ENCODE measurements at places on chromosomes 5 and 9.

- DNase-seq = peak; percentile 26
These were observed at the start of gene LRRTM2 for GRCh38 chr5:138874771-138875551. TSS of gene LRRTM2 (minus strand) at chr5:138875335. CDS start at chr5:138874911, 424 bp downstream.

DNA sequence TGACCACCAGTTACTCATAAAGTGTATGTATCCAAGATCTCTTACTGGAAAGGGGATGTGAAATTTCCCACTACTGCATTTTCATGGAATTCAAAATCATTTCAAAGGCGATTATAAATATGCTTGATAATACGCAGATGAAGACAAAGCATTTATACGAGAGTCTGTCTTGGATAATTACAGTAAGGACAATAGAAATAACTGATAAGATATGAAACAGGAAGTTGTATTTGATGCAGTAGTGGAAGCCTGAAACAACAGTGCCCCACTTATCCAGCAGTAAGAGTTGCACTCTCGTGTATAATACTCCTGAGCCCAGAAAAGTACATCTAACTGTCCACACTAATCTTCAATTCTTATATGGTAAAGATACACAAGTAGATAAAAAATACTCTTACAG is 188.7 kb upstream of the POU5F2 start:
- DNase-seq = no peak

GRCh38 chr5:145936401-145937131 is at the start of gene SH3RF2:
TSS of gene SH3RF2 (plus strand) at chr5:145936578. CDS start at chr5:145937929, 1,351 bp downstream.
- DNase-seq = peak; percentile 79

GRCh38 chr5:11050596-11051304 is 289.7 kb upstream of the DAP start:
- no peak for DNase-seq

Measured in HEK293T (cell line).